ENCODE measurements at places on chromosomes 3 and 15. TPM values are rescaled to one million over a fixed set of nuclear protein-coding genes. Genes with fewer than 3 reads are reported as not detected.
A peak's percentile ranks its signal among the peaks of the same experiment; 100 is the strongest.

AP3B2 gene
- 1.4 TPM for total RNA-seq

DNA sequence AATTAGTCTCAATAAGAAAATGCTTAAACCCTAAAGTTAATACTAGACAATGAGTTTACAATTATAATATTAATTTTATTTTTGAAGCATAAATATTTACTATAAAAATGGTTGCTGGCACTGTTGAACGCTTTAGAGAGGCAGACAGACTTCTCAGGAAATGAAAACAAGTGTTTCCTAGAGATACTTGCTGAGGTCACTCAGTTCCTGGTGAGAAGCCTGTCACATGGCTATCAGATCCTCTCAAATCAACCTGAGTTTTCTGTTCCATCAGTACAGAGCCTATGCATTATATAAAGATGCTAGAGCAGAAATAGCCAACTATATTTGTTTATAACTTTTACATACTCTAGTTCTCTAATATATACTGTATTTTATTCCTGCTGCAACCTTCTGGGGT lies 109.2 kb downstream of the MYO5A start:
- DNase-seq, result no peak

PROS1 gene
- 41.1 TPM for total RNA-seq

DNA sequence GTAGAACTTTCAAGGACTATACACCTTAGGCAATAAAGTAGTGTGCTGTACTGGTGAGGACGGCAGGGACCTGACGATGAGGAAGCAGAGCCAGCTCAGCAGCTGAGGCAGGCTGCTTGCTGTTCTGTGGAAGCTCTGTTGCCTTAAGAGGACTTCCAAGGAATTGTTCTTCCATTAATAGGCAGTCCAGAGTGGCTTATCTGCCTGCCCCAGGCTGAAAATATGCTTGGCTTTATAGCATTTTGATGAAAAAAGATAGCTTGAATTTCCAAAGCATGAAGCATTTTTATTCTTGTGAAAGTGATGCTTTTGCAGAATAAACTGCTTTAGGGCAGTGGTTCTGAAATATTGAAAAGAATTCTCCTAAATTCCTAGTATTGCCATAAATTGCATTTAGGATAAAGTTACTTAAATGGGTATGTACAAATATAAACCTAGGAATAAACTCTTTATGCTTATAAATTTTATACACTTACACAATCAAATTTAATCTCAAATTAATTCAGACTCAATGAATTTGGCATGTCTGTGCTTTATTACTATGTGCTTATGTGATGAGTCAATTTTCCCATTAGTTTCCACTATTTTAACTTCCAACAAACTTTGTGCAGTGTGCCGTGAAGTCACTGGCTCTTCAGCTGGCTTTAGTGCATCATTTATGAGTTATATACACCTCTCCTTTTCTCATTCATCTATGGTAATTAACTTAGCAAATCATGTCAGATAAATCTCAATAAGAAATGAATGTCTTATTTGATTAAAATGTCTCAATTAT lies 231.0 kb upstream of the RASGRP1 start:
- no peak for DNase-seq

DNA sequence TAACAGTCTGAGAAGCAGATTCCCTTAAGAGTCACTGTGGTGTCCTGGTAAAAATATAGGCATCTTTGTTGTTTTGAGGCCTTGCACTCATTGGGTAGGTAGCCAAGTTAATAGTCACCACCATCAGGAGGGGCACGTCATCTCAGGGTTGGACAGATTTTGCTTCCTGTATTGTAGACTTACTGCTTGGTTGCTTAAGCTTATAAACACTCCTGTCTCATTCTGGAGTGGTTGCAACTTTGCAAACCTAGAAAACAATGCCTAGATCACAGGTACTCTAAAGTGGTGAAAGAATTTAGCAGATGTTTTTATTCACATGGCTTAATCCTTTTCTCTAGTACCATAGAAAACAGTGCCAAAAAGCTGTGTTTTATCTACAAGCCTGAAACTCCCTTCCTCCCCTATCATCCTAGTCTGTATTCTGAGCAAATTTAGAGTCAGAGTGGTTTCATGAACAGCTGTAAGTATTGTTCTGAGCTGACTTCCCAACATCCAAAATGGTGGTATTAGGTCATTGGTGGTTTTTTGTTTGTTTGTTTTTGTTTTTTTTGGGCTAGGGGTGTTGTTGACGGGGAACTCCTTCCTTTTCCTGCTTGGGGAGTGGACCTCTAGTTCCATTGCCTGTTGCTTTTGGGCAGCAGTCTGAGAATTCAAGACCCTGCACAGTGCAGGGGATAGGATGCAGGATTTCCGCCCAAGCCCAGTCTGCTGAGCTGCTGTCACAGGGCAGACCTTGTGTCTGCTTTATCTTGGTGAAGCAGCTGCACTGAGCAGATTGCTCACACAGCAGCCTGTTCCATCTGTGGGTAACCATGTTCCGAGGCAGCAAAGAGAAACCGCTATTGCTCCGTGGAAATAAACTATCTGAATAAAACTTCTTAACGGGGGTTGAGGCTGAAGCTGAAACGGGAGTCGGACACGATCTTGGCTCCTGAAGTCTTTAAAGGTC lies 202.0 kb downstream of the AKAP13 start:
- DNase-seq, result peak; percentile 81

DNA sequence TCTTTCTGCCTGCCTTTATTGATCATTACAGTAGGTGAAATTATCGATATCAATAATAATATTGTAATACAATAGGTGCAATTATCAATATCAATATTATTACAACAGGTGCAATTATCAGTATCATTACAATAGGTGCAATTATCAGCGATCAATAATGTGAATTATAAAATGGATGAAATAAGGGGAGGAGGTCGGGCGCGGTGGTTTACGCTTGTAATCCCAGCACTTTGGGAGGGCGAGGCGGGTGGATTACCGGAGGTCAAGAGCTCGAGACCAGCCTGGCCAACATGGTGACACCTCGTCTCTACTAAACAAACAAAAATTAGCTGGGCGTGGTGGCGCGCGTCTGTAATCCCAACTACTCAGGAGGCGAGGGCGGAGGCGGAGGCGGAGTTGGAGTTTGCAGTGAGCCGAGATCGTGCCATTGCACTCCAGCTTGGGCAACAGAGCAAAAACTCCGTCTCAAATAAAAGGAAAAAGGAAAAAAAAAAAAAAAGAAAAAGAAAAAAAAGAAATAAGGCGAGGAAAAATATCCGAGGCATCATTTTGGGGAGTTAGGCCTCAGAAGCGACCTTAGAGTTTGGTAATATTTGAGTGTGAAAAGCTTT lies 611 bp upstream of the BNIP2 start:
- peak; percentile 90 for DNase-seq
